Glomerular endothelial cell (primary cell): ENCODE measurements at places on chromosomes 4 and X. TPM values are rescaled to one million over a fixed set of nuclear protein-coding genes. Genes with fewer than 3 reads are reported as not detected.

LANCL3 gene
- 0.12 and 0.29 TPM in 2 replicates for total RNA-seq

CABS1 gene
- total RNA-seq, result not detected in 2 replicates

DUX4 gene
- total RNA-seq, result not detected in 2 replicates

TTC29 gene
- 3.9 and 4.2 TPM in 2 replicates for total RNA-seq

UCP1 gene
- not detected in 2 replicates for total RNA-seq

TCEAL7 gene
- 8.5 and 16.2 TPM in 2 replicates for total RNA-seq

HS6ST2 gene
- total RNA-seq, result 0.78 and 0.82 TPM in 2 replicates

UGT2B15 gene
- not detected in 2 replicates for total RNA-seq

RBM47 gene
- 0.44 and 2.0 TPM in 2 replicates for total RNA-seq

KLKB1 gene
- 0.15 TPM in 1 of 2 replicates, not detected in the other for total RNA-seq

POF1B gene
- total RNA-seq, result not detected in 2 replicates

HELT gene
- not detected in 2 replicates for total RNA-seq

SCD5 gene
- total RNA-seq, result 28.4 and 35.8 TPM in 2 replicates

TRIM75 gene
- total RNA-seq, result not detected in 2 replicates

SPIN3 gene
- 2.7 and 3.1 TPM in 2 replicates for total RNA-seq

MXRA5 gene
- 0.44 and 0.93 TPM in 2 replicates for total RNA-seq

XG gene
- 0.05 TPM in 1 of 2 replicates, not detected in the other for total RNA-seq

IL1RAPL1 gene
- total RNA-seq, result 1.2 and 1.7 TPM in 2 replicates

P2RY10 gene
- not detected in 2 replicates for total RNA-seq

SNCA gene
- 52.2 and 79.8 TPM in 2 replicates for total RNA-seq

GPM6B gene
- 0.06 and 2.9 TPM in 2 replicates for total RNA-seq

DCK gene
- 15.3 and 26.8 TPM in 2 replicates for total RNA-seq

CLIC2 gene
- total RNA-seq, result 2.2 and 4.0 TPM in 2 replicates

USP51 gene
- 0.92 and 0.93 TPM in 2 replicates for total RNA-seq

NKX6-1 gene
- total RNA-seq, result 0.47 TPM in 1 of 2 replicates, not detected in the other

PRKG2 gene
- 0.06 and 0.82 TPM in 2 replicates for total RNA-seq

ACSL1 gene
- total RNA-seq, result 10.9 and 27.1 TPM in 2 replicates

ALB gene
- total RNA-seq, result not detected in 2 replicates

NDP gene
- total RNA-seq, result 0.15 and 0.35 TPM in 2 replicates

ARMCX4 gene
- total RNA-seq, result 5.8 and 7.2 TPM in 2 replicates

TLR7 gene
- not detected in 2 replicates for total RNA-seq

SLC9B1 gene
- 0.24 and 0.41 TPM in 2 replicates for total RNA-seq

GC gene
- not detected in 2 replicates for total RNA-seq

MAGEA9B gene
- total RNA-seq, result not detected in 2 replicates

HMX1 gene
- not detected in 2 replicates for total RNA-seq

ADD1 gene
- total RNA-seq, result 242 and 265 TPM in 2 replicates

ADGRA3 gene
- 15.4 and 19.2 TPM in 2 replicates for total RNA-seq

SLC16A2 gene
- 1.9 and 2.8 TPM in 2 replicates for total RNA-seq

KIT gene
- 54.5 and 129 TPM in 2 replicates for total RNA-seq

FAM149A gene
- 1.2 and 2.3 TPM in 2 replicates for total RNA-seq

ASB11 gene
- not detected in 2 replicates for total RNA-seq

SYP gene
- total RNA-seq, result 0.18 TPM in 1 of 2 replicates, not detected in the other

RAB39B gene
- total RNA-seq, result 0.05 TPM in 1 of 2 replicates, not detected in the other

CXCL8 gene
- 322 and 354 TPM in 2 replicates for total RNA-seq

REELD1 gene
- total RNA-seq, result not detected in 2 replicates

RBMX gene
- 194 and 199 TPM in 2 replicates for total RNA-seq

ACOX3 gene
- 31.5 and 35.4 TPM in 2 replicates for total RNA-seq

CITED1 gene
- 0.29 TPM in 1 of 2 replicates, not detected in the other for total RNA-seq

COL25A1 gene
- 1.7 and 2.2 TPM in 2 replicates for total RNA-seq

TREX2 gene
- 1.4 and 3.2 TPM in 2 replicates for total RNA-seq

SMR3B gene
- not detected in 2 replicates for total RNA-seq

CPEB2 gene
- 14.9 and 27.8 TPM in 2 replicates for total RNA-seq

EMCN gene
- total RNA-seq, result 43.6 and 58.8 TPM in 2 replicates

ITGB1BP2 gene
- 0.24 and 2.1 TPM in 2 replicates for total RNA-seq

TCEAL6 gene
- not detected in 2 replicates for total RNA-seq
